ENCODE measurements at places on chromosomes 3 and 15.

GRCh38 chr15:46703871-46704637 is 1013.3 kb upstream of the SEMA6D start:
- DNase-seq, result no peak

DNA sequence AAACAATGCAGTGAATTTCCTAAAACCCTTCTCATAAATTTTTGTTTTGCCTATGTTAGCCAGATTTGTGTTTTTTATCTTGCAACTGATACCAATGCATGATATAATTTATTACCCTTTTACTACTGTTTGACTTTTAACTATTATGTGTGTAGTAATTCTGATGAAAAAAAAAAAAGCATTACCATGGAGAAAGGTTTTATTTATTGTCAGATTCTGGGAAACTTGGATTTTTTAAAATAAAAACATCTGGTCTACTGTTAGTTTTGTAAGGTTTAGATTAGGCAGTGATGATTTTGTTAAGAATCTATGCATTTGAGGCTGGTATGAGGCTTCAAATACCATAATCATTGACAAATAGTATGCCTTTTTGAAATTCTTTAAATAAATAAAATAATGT is 470.4 kb upstream of the ROBO1 start:
- DNase-seq, result no peak

- peak; percentile 19 for DNase-seq
Measured at GRCh38 chr15:90002428-90002844, 1.3 kb downstream of the ZNF710 start.

DNA sequence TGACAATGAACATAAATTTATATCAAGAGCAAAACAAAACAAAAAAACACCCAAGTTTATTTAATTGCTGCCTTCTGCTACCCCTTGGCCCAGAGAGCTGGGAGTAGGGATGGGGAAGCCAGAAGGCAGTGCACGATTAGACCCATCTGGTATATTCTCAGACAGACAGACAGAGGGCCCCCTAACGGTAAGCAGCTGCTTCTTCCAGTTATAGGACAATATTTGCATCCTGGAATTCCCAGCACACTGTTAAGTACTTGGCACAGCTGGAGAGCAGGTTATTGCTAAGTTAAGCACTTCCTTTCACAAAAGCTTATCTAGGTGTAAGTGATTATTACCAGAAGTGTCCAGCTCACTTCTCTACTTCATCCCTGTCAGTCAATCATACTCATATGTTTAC is 39.3 kb downstream of the C2CD4B start:
- no peak for DNase-seq

GRCh38 chr3:117305681-117306080 is 596.1 kb downstream of the TUSC7 start:
- no peak for DNase-seq

- no peak for DNase-seq
Measured at GRCh38 chr3:138974462-138974861, 27.4 kb downstream of the FOXL2NB start.

GRCh38 chr3:96017556-96017955 is 796.8 kb upstream of the EPHA6 start:
- no peak for DNase-seq

Measured in CD4-positive, alpha-beta T cell treated with Interleukin-2 at 100 ng/mL for 4 hours (primary cell).